PC-9 (cell line): ENCODE measurements at places on chromosomes 7 and 10.
A peak's percentile ranks its signal among the peaks of the same experiment; 100 is the strongest.

DNA sequence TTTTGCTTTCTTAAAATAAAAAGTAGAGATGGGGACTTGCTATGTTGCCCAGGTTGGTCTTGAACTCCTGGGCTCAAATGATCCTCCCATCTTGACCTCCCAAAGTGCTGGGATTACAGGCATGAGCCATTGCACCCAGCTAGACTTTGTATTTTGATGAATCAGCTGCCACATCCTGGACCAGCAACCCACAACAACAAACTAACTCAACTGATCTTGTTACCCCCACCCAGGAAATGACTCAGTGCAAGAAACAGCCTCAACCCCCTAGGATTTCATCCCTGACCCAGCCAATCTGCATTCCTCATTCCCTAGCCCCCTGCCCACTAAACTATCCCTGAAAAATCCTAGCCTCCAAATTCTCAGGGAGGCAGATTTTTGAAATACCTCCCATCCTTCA is 123.8 kb downstream of the IPMK start:
- peak; percentile 9 for DNase-seq

DNA sequence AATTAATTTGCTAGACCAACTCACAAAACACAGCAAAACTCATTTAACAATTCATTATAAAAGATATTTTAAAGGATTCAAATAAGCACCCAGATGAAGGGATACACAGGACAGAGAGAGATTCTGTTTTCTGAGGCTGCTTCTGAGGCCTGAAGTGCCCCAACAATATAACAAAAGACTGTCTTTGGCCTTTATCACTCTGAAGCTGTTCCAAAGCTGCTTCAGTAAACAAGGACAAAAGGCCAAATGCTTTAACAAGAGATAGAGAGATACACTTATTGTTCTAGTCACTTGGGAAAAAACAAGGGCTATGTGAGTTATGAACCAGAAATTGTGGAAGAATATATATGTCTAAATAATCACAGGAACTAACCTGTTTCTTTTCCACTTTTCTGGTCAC is 223.7 kb downstream of the CXCL12 start:
- DNase-seq, result no peak

GRCh38 chr10:84543948-84544347 is 215.6 kb downstream of the CCSER2 start:
- peak; percentile 57 for DNase-seq

DNA sequence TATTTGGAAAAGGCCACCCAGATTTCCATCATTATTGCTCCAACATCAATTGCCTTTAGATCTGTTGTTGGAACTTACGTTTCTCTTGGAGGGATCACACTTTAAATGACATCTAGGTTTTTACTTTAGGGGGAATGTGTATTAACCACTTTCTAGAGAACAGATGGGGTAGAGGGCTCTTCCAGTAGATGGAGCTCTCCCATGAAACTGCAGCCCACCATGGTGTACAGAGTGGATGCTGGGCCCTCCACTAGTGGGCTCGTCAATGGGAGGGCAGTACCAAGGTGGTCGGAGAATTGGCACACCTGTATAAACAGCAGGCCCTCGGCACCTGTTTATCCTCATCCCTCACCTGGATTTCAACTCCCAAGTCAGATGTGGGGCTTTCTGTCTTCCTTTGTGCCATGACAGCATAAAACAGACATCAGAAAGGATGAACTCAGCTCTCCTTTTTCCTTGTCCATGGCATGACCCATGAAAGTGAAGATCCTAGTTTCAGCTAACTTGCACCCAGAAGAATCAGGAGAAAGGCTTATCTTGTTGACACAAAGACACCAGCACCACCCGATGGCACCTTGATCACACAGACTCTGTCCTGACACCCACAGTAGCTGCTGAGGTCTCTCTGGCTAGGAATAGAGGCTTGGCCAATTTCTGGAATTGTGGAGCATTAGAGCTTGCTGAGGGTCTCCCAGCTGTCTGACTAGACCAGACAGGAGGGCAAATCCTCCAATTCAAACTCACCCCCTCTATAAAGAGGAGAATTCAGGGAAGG is 150.5 kb downstream of the CYP26A1 start:
- DNase-seq, result no peak

DNA sequence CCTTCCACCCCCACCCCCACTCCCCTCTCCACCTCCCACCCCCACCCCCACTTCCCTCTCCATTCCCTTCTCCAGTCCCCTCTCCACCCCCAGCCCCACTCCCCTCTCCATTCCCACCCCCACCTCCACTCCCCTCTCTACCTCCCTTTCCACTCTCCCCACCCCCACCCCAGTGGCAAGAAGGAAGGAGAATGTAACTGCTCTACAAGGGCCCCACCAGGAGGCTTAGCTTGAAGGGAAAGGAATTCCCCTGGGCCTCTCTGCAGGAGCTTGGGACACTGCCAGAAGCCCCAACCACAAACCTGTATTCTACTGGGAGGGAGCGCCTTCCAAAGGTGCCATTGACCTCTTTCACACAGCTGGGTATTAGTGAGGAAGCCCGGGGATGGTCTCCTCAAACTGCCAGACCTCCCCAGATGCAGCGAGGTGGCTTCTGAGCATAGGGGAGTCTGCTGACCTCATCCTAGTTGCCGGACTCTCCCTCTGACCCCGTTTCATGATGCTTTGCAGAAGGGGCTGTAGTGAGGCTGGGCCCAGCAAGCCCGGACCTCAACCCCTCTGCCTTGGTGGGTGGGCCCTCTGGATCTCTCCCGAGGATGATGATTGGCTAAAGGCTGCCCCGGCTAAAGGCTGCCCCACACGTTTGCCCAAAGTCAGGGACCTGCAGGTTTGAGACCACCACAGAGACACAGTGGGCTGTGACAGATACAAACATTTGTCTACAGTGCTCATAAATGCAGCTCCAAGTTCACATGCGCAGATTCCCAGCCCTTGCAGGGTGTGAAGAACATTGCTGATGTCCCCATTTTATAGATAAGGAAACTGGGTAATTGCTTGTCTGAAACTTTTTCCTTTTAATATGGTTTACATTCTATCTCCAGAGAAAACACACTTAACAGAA is 2.9 kb downstream of the DEPP1 start:
- peak; percentile 85 for DNase-seq

- no peak for DNase-seq
Measured at GRCh38 chr7:11848251-11848650, 16.3 kb upstream of the THSD7A start.

GRCh38 chr10:30459283-30459682 is 25.3 kb downstream of the MAP3K8 start:
- DNase-seq, result no peak

DNA sequence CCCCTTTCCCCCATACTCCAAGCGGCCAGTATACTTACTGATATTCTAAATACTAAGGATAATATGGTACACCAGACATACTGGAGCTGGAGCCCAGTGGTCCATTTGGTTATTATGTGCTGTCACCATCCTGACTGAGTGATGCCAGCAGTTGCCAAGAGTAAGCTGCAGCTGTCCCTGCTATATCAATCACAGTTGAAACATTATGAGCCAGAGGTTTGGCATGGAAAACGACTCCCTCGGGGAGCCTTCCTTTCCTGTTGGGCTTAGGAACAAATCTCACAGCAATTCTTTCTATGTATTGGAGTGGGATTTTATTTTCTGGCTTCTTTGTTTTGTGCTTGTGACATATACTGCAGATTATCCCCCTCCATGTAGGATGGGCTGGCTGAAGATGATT is 32.6 kb downstream of the STRIP2 start:
- no peak for DNase-seq
